Vagina (tissue), 2 donors: ENCODE measurements at places on chromosomes 4 and X. TPM values are rescaled to one million over a fixed set of nuclear protein-coding genes. Genes with fewer than 3 reads are reported as not detected.

The FGF5 gene
- total RNA-seq, result not detected

The ARHGAP24 gene
- 40.0 TPM for total RNA-seq

GRCh38 chrX:115047715-115048114 lies 30.3 kb upstream of the IL13RA2 start:
- no peaks in the 10 kb centered on the region for H3K36me3 ChIP-seq
- no peak overlapping the region for H3K27ac ChIP-seq
- H3K27me3 ChIP-seq, result no peaks in the 10 kb centered on the region

DNA sequence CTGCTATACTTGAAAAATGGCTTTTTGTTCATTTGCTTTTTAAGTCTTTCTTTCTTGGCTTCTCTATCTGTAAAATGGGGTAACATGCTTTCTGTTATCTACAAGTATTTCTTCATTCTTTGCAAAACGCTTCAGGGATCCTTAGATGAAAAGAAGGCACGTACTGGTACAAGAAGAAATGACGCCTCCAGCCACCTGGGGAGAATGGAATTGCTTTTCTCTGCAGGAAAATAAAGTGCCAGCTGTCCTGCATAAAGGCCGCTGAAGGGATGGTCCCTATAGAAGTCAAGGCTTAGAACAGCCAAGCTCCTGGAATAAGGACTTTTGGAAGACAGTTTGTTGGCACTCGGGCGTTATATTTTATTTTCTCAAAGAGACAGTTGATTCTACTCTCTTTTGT lies 210.8 kb upstream of the RASGEF1B start:
- no peaks in the 10 kb centered on the region for H3K27me3 ChIP-seq
- no peaks in the 10 kb centered on the region for H3K4me1 ChIP-seq
- H3K4me3 ChIP-seq, result no peak overlapping the region
- no peak overlapping the region for H3K27ac ChIP-seq
- H3K36me3 ChIP-seq, result no peaks in the 10 kb centered on the region
- no peak for DNase-seq

The ANTXR2 gene
- 64.6 TPM for total RNA-seq

- H3K4me3 ChIP-seq, result no peak overlapping the region
- H3K27me3 ChIP-seq, result no peaks in the 10 kb centered on the region
- H3K4me1 ChIP-seq, result no peaks in the 10 kb centered on the region
- no peak overlapping the region for H3K27ac ChIP-seq
- H3K36me3 ChIP-seq, result no peaks in the 10 kb centered on the region
Observed at GRCh38 chrX:11724122-11725017, 33.7 kb upstream of the MSL3 start.

The BEX5 gene
- not detected for total RNA-seq
